ENCODE measurements at places on chromosomes 5 and 9.
A peak's percentile ranks its signal among the peaks of the same experiment; 100 is the strongest.

DNA sequence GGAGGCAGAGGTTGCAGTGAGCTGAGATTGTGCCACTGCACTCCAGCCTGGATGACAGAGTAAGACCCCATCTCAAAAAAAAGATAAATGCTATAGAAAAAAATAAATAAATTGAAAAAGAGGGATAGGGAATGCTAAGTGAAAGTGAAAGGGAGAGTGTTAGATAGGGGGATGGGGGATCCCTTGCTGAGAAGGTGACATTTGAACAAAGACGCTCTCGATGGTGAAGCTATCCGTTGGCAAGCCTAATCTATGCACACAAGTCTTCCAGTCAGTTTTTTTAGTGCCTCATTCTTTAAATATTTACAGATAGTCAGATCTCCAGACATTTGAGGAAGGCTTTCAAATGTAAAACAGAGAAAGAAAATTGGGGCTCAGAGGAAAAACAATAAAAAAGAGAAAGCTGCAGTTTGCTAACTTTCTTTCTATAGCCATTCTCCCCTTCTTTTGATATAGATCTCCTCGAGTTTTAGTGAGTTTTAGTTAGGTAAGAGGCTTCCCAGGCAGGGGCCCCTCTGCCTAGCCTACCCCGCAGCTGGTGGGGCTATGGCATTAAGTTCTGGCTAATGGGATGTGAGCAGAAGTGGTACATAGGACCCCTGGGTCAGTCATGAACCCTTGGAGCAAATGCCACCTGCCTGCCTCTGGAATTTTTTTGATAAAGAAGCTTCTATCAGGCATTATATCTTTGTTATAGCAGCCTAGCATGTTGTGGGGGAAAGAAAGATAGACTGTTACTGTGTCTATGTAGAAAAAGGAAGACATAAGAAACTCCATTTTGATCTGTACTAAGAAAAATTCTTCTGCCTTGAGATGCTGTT is 12.0 kb downstream of the GLRX start:
- DNase-seq: no peak

DNA sequence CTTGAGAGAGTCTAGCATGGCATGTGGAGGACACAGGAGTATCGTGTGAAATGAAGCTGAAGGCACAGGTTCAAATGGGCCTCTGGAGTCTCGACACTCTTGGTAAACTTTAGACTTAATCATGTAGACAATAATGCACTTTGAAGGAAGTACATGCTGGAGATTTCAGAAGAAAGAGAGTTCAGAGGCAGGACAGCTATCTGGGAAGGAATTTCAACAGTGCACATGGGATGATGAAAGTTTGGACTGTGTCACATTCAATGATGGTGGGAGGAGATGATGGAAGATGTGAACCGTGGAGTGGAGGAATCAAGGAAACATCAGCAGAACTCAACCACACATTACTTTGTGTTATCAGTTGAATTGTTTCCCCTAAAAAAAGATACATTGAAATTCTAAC is 88.6 kb upstream of the PAPPA start:
- DNase-seq: no peak

DNA sequence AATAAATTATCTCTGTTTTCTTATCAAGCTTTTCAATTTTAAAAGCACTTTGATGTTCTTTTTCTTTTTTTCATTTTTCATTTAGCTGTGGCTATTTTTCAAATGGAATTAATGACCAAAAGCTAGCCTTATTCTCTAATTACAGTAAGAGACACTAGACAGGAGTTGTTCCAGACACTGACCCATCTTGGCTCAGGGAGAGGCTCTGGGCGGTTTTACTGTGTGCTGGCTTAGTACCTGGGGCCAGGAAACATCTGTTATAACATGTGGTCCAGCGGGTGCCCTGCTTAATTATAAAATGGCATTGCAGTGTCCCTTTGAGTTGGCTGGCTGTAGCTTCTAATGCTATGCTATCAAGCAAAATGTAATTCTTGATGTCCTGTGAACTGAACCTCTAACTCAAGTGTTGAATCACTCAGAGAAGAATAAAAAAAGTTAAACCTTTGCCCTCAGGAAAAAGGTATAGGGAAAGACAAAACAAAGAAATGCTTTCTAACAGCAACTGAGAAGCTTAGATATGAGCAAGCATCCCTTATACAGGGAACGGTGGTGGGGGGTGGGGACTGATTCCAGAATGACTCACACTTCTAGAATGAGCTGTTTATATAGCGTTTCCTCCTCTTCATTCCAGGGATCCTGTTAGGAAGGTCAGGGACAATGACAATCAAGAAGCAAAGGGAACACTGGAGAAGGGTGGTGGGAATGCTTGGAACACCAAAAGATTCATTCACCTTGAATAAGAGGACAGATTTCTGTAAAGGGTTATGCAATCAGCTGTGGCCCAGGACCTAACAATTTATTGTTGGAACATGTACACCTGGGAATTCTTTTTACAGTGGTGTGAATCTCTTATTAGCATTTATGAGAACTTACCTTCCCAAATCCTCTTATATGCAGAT is 58.7 kb upstream of the NFIB start:
- DNase-seq: no peak

DNA sequence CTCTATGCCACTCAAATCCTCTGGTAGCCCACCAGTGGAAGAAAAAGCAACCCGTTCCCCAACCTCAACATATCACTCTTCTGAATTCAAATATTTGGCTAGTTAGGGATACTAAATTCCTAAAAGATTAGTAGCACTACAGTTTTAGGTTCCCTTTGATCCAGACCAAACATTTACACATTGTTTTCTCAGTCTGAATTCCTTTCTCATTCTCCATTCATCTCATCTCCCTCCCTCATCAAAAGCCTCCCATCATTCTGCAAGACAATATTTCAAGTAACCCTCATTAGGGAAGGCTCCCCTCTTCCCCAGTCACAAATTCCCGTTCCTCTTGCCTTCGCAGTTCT is 26.3 kb downstream of the ADAM19 start:
- no peak for DNase-seq

- no peak for DNase-seq
These were observed 255.8 kb downstream of the SLCO4C1 start for GRCh38 chr5:102040326-102040725.

DNA sequence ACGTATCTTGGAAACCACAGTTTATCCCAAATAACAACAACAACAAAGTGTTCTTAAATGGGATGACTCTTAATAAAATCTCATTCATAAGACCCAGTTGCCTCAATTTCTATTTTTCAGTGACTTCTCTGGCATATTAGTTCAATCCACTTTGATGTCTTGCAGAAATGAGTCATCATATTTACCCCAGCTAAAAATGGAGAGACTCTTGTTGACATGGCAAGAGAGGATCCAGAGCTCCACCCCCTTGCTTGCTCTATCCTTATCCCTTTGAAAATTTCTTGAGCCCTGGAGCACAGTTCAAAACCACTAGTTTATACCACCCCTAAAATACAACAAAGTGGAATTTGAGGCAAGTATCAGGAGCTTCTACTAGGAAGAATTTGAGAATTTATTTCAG is 20.8 kb downstream of the VCAN start:
- DNase-seq: no peak

- DNase-seq: no peak
These were observed at the start of the genes EIF4E1B and SNCB for GRCh38 chr5:176629853-176630680. Gene EIF4E1B (plus strand): TSS chr5:176630675. CDS start chr5:176642788, 12,113 bp downstream. Gene SNCB (minus strand): TSS chr5:176630534. CDS start chr5:176629654, 880 bp downstream.

DNA sequence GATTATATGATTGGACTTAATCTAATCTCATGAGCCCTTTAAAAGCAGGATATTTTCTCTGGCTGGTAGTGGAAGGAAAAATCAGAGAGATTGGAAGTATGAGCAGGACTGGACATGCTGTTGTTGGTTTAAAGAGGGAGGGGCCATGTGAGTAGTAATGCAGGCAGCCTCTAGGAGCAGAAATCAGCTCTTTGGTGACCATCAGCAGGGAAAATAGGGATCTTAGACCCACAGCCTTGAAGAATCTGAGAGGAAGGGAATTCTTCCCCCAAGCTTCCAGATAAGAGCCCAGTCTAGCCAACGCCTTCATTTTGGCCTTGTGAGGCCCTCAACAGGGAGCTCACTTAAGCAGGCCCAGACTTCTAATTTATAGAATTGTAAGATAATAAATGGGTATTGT is 9.5 kb downstream of the SH3GL2 start:
- no peak for DNase-seq

GRCh38 chr9:93659837-93660177 is 83.4 kb downstream of the PHF2 start:
- no peak for DNase-seq

- DNase-seq: no peak
These were observed 196.3 kb downstream of the MEF2C start for GRCh38 chr5:88686726-88687125.

- DNase-seq: no peak
These were observed 10.4 kb upstream of the PPP2CA start for GRCh38 chr5:134236318-134236717.

- no peak for DNase-seq
These were observed 174.3 kb downstream of the TAF11L14 start for GRCh38 chr5:17808566-17808965.

DNA sequence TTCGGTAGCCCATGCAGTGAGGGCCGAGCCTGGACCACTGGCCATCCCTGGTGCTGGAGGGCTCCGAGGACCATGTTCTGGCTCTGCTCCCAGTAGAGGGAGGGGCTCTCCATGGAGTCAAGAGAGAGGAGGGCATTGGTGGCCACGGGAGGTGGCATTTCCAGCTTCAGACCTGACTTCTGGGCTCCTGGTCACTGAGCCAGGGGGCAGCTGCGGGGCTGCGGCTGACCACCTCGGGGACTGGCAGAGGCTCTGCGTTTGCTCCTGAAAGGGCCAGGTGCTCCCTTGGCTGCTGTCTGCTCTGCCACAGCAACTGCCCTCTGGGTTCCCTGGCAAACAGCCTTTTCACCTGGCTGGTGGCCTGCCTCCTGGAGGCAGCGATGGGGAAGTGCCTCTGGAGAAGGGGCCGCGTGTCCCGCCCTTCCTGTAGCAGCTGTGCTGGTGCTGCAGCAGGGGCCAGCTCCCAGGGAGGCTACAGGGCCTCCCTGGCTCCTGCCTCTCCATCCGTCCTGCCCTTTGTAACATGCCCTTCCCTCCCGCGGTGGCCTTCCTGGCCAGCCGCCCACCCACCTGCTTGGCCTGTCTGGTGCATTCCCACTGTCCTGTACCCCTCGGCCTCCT is 144.6 kb downstream of the CACNA1B start:
- no peak for DNase-seq

- no peak for DNase-seq
These were observed 8.4 kb upstream of the EXOC3 start for GRCh38 chr5:434443-435146.

GRCh38 chr9:94993160-94993820 is 266.8 kb downstream of the AOPEP start:
- DNase-seq: no peak

- no peak for DNase-seq
These were observed 59.6 kb downstream of the NEURL1B start for GRCh38 chr5:172700365-172701290.

GRCh38 chr5:140115186-140115500 is 1.2 kb downstream of the PURA start:
- DNase-seq: no peak

GRCh38 chr9:109903515-109904138 is 123.6 kb downstream of the PALM2AKAP2 start:
- DNase-seq: peak; percentile 51

GRCh38 chr5:124408738-124409453 is 337.5 kb downstream of the ZNF608 start:
- DNase-seq: peak; percentile 2

DNA sequence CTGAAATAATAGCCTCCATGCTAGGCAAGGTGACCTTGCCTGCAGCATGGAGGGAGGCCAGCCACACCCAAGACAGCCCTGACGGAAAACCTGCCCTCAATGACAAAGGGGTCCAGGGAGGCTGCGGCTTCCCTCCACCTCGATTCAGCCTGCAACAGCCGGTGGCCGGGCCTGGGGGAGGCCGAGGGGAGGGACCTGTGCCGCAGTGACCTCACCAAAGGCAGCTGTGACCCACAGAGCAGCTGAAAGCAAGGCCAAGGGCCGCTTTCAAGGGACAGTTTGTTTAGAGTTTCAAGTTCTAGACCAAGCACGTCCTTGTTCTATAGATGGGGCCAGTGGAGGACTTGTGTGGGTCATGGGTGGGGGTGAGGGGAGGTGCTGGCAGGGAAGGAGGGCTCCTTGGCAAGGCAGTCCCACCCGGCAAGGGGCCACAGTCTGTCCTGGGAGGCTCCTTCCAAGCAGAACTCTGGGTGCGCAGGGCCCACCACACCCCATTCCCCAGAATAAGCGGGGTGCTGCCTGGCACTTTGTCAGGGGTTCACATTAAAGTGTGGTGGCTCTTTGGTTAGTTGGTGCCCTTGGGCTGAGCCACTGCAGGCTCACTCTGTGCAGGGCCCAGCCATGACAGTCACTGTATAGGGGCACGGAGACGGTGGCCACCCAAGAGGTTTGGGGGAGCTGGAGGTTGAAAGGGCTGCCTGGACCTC is 226.5 kb downstream of the FANCC start:
- no peak for DNase-seq

DNA sequence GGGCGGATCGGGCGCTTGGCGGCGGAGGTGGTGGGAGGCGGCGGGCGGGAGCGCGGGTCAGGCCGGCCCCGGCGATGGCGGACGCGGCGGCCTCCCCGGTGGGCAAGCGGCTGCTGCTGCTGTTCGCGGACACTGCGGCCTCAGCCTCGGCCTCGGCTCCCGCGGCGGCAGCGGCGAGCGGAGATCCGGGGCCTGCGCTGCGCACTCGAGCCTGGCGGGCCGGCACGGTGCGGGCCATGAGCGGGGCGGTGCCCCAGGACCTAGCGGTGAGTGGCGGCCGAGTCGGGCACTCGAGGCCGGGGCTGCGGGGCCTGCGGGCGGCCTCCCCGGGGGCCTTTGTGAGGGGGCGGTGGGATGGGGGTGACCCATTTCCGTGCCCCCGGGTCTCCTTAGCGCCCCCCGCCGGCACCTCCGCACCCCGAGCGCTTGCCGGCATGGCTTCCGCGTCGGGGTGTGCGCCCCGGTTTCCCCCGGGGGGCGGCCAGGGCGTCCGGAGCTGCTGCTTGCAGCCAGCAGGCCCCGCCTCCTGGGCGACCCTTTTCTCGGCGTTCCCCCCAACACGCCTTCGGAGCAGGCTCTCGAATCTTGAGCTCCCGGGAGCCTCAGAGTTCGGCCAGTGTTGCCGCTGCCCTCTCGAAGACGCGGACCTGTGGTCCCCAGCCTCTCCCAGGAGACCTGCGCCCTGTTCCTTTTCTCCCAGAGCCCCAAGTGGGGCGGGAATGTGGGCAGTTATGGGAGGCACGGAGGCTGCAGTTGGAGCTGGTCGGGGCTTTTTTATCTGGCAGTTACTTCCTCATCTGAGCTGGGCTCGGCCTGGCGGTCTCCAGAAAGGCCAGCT is 456 bp downstream of the KDM3B start:
- DNase-seq: no peak

- DNase-seq: no peak
These were observed 336.5 kb downstream of the EBF1 start for GRCh38 chr5:158763217-158763616.

- DNase-seq: no peak
These were observed 575.2 kb downstream of the CCDC171 start for GRCh38 chr9:16128003-16128402.

GRCh38 chr5:119404033-119404432 is 48.2 kb downstream of the TNFAIP8 start:
- no peak for DNase-seq

- no peak for DNase-seq
These were observed 893.9 kb upstream of the DMAC1 start for GRCh38 chr9:8693464-8693863.

- no peak for DNase-seq
These were observed 136.5 kb downstream of the MRPL36 start for GRCh38 chr5:1663186-1663585.

- no peak for DNase-seq
These were observed 244.7 kb downstream of the SEMA5A start for GRCh38 chr5:9301200-9301599.

Measured in HS-27A (cell line).